Stimulated activated CD8-positive, alpha-beta memory T cell treated with anti-CD3 and anti-CD28 coated beads, Interleukin-4, amount 100 ng/mL, for 24 hours (primary cell): ENCODE measurements at places on chromosomes 12 and 14.

DNA sequence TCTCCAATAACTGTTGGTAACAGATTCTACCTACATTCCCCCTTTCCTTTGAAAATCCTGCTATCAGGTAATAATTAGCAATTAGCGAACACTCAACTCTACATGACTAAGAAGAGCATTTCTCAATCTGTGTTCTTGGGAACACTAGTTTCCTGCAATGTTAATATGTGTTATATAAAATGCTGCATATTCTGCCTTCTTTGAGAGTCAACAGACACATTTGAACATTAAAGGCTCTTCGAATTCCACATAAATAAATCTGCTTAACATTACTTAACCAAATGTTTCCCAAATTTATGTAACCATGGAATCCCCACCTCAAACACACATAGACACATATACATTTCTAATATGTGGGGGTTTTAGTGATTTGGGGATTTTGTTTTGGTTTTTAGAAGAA, 41.2 kb upstream of the G2E3 start:
- no peak for DNase-seq

GRCh38 chr12:65665817-65666216, 158.5 kb upstream of the HMGA2 start:
- no peak for DNase-seq

DNA sequence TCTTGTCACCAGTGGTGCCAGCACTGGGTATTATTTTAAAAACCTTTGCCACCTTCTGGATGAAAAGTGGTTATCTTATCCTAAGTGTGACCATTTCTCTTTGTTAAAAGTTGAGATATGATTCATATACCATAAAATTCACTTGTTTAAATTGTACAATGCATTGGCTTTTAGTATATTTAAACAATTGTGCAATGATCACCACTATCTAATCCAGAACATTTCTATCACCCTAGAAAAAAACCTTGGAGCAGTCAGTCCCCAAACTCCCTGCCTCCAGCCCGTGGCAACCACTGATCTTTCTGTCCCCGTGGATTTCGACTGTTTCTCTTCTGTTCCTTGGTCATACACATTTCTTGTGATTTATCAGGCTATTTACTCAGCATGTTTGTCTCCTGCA, 28.3 kb downstream of the SH2B3 start:
- no peak for DNase-seq

DNA sequence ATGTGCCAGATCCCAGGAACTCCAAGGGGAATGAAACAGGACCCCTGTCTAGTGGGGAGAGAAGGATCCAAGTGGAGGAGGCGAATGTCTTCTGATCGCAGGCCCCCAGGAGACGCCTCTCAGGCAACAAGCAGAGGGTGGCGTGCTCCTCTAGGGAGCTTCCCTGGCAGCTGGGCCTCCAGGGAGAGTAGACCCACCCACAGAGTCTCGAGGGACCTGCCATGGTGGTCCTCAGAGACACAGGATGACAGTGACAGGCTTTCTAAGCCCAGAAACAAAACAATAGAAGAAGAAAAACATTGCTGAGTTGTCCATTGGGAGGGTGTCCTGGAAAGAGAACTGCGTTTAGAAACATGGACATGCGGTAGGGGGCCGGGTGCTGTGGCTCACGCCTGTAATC, 140.6 kb upstream of the MAP1LC3B2 start:
- DNase-seq: no peak

GRCh38 chr12:23855813-23856212, 93.7 kb downstream of the SOX5 start:
- DNase-seq: no peak

DNA sequence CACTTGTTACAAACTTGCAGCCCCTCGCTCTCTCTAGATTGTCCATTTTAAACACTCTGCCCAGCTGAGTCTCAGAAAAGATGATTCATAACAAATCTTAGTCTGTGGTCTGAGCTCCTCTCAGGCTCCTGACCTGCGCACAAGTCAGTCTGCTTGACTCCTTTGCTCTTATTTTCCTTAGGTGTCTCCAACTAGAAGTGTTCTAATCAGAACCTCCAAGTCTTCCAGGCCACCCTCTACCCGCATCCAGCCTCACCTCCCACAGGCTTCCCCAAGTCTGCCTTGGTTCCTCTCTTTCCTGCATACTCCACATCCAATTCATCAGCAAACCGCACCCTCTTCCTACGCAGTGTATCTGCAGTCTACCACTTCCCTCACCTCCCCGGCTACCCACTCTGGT, 42.4 kb upstream of the BDKRB2 start:
- DNase-seq: no peak

- DNase-seq: no peak
Measured at GRCh38 chr14:101808020-101808641, 46.6 kb downstream of the PPP2R5C start.

DNA sequence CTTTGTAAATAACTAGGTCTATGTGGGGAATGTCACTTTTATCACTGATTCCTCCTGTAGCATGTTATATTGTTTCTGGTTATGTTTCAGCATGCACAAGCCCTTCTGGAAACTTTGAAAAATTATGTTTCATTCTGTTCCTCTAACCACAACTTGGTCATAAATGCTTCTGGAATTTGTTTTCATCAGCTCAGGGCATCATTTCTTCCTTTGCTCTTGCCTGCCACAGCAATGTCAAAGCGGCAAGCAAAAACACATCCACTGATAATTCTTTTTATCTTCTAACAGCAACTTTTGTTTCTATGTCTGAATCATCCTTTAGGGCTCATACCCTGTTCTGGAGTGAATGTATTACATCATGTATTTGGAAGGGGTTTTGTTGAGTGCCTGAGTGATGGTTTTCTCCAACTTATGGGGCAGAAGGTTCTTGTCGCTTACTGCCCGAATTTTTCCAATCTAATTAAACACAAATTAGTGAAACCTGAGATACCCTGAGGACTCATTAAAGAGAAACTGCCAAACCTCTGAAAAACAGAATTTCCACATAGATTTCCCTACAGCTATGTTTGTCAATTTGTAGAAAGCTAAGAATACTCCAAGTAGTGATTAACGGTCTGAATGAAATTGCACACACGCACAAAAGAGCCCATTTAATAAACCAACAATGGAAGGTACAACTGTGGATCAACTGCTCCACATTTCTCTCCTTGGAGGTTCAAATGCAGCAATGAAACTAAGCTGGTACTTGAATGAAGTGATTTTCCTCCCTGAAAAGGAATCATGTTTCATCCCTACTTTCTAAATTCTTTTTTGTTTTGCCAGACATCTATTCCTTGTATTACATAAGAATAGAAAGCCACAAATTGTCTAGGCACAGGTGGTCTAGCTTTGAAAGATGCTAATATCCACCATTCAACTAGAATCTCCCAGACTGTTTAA, 173.5 kb upstream of the KRR1 start:
- no peak for DNase-seq

DNA sequence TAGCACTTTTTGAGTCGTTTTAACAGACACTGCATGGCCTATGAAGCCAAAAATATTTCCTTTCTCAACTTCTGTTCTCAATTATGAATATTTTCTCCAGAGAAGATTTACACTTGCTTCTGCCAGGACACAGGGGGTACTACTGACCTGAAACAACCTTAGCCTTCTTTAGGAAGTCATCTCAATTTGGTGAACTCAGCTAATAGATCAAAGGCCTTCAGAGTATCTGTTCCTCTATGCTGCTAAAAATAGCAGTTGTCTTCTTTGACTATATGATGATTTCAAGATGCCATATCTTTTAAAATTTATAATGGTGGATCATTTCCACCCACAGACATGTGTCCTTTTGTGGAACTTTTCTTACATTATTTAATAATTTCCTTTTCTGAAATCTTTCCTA, 14.0 kb upstream of the NDUFA12 start:
- DNase-seq: no peak

- no peak for DNase-seq
Measured at GRCh38 chr12:12507121-12507520, 55.5 kb downstream of the DUSP16 start.

DNA sequence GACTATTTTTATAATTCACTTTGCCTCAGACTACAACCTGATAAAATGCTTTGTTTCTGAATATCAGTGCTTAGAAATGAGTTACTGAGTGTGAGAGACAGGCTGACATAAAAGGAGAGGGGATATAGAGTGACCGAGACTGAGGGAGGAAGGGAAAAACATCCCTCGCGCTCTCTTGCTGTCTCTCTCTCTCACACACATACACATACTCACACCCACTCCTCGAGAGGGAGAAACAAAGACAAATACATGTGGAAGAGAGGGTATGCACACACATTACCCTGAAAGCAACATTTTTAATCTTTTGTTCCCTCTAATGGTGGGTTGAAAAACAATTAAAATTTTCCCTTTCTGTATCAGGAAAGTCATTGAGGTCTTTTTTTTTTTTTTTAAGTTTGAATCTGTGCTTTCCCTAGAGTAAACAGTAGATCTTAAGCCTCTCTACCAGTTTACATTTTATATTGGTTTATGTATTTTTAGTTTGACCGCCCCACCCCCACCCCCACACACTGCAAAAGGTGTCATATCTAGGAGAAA, 45.3 kb downstream of the FRS2 start:
- no peak for DNase-seq

- no peak for DNase-seq
Measured at GRCh38 chr12:89493670-89494302, 30.8 kb downstream of the GALNT4 start.

DNA sequence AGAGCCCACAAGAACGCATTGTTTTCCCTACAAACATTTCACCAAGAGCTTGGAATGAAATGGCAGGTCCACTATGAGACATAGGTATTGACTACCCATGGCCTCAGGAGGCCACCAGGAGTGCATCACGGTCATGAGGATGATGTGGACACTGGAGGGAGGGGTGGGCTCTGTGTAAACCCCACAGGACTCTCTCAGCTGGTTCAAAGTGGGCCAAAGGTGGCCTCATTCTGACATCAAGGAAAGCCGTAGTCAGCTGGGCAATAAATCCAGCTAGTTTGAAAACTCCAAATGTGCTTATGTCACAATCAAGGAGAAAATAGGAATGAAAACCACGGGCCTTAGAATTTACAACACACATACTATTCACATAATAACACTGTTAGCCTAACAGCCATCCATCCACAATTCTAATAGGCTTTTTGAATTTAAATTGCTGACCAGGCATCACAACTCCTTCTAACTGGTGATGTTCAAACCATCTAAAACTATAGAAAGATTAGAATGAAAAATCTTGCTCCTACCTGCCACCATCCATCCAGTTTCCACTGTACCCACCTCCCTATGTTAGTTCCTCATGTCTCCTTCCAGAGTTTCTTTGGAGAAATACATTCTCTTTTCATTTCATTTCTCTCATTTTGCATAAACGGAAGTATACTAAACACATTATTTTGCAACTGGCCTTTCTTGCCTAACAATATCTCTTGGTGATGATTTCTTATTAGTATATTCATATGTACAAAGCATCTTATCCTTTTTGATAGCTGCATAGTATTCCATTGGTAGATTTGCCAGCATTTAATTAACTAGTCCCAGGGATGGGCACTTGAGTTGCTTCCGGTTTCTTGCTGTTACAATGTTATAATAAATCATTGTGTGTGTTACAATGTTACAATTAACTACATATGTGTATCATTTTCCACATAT, 21.5 kb downstream of the CMKLR1 start:
- no peak for DNase-seq

- DNase-seq: no peak
Measured at GRCh38 chr12:31570880-31571279, 20.1 kb downstream of the DENND5B start.

DNA sequence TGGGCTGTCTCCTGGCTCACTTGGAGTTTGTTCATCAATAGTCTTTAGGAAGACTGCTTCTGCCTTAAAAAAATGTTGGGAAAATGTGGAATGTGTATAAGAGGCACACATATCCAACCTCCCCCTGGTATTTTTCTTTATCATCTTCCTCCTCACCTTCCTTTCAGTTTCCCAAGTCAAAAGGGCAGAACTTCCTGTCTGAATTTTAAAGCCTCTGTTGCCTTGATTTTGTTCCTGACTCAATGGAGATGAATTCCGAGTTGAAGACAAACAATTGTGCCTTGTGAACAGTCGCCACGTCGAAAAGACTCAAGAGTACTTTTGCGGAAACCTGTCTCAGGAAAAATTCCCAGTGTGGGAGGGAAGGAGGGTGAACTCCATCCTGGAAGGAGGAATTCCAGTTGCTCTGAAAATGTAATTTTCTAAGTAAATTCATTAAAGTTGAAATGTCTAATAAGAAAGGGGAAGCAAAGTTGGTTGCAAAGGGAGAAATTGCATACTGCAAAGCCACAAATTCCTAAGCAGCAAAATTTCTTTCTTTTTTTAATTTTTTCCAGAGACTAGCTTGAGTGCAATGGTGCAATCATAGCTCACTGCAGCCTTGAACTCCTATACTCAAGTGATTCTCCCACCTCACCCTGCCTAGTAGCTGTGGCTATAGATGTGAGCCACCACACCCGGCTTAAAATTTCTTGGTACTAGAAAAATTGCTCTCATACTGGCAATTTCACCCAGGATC, 50.2 kb upstream of the ELK3 start:
- DNase-seq: no peak

DNA sequence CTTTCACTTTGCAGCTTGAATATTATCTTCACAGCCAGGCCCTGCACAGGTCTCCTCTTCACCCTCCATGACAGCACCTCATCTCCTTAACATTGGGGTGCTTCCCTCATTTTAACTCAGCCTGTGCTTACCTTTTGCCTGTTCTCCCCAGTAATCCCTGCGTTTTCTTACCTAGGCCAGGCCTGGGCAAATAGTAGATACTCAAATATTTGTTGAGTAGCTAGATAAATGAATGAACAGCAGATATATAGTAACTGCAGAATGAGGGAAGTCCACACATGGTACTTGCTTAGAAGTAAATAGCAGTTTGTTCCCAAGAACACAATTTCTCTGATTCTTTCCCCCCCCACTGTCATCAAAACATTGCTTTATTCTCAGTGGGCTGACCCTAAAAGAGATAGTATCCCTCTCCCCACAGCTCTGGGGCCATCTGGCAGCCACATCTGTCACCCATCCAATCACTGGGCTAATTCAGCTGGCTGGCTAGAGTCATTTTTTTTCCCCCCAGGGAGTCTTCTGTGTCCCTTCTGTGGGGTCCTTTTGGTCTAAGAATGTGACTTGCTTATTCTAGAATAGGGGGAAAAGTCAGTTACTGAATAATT, 43.2 kb downstream of the APPL2 start:
- no peak for DNase-seq

DNA sequence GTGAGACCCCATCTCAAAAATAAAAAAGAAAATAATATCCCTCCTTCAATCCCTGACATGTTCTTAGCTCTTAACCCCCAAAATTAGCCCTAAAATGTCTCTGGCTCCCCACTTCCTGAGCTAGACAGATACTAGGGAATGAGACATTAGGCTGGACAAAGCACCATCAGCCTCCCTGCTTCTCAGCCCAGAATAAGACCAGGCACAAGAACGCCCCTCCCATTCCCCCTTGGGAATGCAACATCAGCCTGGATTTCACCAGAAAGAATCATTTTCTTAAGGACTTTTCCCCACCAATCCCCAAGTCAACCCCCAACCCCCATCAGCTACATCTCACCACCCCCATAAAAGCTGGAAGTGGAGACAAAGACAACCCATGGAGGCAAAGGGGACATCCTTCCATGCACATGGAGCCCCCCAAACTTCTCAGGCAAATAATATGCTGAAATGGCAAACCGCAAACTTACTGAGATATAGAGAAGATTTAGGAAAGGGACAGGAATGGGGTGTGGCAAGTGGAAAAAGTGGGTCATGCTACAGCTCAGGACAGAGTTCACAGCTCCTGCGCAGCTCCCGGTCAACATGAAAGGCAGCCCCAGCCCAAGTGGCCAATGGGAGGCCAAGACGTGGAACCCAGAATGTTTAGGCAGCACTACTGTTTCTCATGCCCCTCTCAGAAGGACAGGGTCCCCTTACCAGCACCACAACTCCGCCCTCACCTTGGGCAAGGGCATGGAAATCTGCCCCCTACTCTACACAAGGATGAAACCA, 2.7 kb downstream of the CHD4 start:
- no peak for DNase-seq

- DNase-seq: no peak
Measured at GRCh38 chr12:69254862-69255261, 15.5 kb downstream of the CPSF6 start.
